NCI-H187 (cell line): ENCODE measurements at places on chromosomes 3 and 15.

DNA sequence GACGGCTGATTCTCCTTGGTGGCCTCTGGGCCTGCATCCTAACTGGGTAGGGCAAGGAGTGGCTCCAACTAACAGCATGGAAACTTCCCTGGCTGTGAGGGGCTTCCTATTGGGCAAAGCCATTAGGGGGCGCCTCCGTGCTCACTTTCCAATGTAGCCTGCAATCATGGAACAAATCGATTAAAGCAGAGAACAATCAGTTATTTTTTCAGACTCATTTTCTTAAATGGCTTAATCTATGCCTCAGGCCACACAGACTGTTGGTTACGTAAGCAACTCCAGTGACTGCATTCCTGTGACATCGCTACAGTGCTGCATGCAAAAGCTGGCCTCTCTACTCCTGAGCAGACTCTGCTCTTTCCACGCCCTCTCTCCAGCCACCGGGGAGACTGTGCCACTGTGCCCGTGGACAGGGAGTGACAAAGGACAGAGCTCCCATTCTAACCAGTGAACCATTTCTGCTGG, 278.9 kb downstream of the KLF13 start:
- DNase-seq = no peak

- DNase-seq = no peak
Observed at GRCh38 chr15:94793641-94794040, 562.3 kb downstream of the MCTP2 start.

- no peak for DNase-seq
Observed at GRCh38 chr3:62669161-62669560, 206.1 kb downstream of the CADPS start.

DNA sequence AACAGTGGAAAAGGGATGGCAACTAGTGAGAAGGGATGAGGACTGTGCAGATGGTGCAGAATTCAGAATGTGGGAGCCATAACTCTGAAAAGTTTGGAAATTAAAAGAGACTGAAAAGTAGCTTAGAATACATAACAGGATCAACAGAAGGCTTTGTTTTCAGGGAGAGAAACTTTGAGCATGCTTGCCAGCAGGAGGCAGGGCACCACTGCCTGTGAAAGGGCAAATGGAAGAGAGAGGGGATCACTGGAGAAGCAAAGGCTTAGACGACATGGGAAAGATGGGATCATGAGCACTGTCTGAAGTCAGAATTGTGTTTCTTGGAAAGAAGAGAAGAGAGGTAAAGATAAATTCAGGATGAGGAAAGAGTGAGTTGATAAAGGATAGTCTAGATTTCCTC, 99.6 kb downstream of the ABI3BP start:
- DNase-seq = no peak

GRCh38 chr3:81170298-81170697, 591.1 kb downstream of the GBE1 start:
- DNase-seq = no peak

- no peak for DNase-seq
Observed at GRCh38 chr3:111961461-111962164, 17.2 kb upstream of the ABHD10 start.

- DNase-seq = no peak
Observed at GRCh38 chr3:146881966-146882760, 277.0 kb upstream of the PLSCR5 start.

- DNase-seq = no peak
Observed at GRCh38 chr3:104556372-104557078, 810.2 kb upstream of the ALCAM start.

GRCh38 chr3:37526511-37526910, 335.2 kb upstream of the CTDSPL start:
- DNase-seq = no peak

- DNase-seq = no peak
Observed at GRCh38 chr15:70069716-70070115, 28.0 kb downstream of the TLE3 start.

- no peak for DNase-seq
Observed at GRCh38 chr3:8460815-8461456, 40.7 kb upstream of the LMCD1 start.

- DNase-seq = no peak
Observed at GRCh38 chr3:24503616-24504113, 9.0 kb upstream of the THRB start.

GRCh38 chr15:43534897-43535296, 17.5 kb downstream of the MAP1A start:
- no peak for DNase-seq

GRCh38 chr3:78112291-78113010, 1072.6 kb downstream of the ROBO2 start:
- DNase-seq = no peak

- DNase-seq = no peak
Observed at GRCh38 chr3:153338487-153338886, 176.5 kb downstream of the RAP2B start.

- DNase-seq = no peak
Observed at GRCh38 chr3:94246171-94246570, 183.3 kb downstream of the NSUN3 start.

DNA sequence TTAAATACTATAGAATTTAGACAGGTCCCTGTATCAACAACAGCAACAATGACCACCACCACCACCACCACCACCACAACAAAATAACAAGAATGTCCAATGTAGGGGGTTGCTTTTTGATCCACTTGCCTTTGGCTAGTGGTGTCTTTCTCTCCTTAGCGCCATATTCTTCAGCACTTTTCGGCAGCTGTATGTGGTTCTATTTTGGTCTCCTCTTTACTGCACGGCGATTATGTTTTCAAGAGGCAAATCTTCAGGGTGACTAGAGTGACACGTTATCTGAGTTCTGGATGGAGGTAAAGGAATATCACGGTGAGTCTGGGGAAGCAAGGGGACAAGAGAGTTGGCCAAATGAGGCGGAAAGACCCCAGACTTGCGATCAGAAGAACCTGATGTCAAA, 56.1 kb downstream of the ST6GAL1 start:
- no peak for DNase-seq

DNA sequence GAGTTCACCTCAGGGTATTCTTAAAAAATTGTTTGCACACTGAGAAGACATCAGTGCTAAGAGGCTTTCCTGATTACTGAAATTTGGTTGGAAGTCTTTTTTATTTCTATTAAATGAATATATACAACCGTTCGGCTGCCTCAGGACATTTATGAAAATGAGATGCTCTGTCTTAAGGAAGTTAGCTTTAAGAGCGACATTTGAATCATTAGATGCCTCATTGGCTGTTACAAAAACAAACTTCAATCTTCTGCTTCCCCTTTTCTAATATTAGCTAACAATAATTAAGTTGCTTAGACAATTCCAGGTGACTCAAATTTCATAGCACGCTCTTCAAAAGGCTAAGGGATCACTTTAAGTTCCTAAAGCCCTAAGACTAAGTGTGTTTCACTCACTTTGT, 673.7 kb downstream of the FHIT start:
- DNase-seq = no peak

DNA sequence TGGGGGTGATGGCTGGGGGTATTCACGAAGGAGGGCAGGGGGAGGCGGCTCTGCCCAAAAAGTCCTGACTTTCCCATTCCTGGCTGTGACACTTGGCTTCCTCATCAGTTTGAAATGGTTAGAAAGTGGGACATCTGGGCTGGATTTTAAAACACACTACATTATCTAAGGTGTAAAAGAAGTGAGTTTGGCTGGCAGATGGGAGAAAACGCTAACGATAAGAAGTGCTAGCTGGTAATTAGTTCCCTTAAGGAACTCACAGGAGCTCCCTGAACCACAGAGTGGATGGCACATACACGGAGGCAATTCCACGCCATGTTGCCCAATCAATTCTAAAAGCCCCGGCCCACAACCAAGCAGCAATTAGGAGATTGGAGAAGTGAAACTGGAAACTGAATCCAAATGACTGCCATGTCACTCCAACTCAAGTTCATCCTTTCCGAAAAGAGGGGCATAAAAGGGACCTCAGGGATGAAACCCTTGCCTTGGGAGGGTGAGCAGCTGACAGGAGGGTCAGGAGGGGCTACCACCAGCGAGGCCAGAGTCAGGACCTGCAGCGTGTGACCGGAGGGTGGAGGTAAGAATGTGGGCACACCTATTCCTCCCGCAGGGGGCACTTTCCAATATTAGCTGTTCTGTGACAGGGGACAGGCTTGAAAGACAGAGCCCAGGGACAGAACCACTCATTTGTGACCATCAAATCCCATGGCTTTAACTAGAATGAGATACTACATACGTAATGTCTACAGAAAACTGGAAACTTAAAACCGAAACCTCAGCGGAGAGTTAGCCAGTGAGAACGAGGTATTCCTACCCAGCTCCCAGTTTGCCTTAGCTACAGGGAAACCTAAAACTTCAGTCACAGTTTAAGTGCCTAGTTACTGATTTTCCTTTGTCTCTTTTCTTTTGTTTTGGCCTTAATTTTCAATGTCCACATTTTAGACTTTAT, 95.3 kb upstream of the OXTR start:
- no peak for DNase-seq

DNA sequence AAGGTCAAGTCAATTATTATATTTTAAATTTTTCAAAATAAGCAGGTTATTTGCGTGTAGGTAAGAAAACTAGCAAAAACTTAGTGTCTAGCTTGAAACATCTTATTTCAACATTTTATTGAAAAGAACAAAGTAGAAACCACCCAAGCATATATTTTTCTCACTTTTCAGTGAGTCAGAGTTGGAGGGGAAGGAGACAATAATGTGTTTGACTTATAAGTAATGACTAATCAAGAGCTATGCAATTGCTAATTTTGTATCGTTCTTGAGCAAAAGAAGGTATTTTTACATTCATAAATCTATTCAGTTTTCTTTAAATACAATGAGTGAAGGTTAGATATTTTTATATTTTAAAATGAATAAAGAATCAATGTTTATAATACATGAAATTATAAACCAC, 54.4 kb upstream of the P2RY1 start:
- no peak for DNase-seq

GRCh38 chr15:26103002-26103404, 239.9 kb upstream of the ATP10A start:
- DNase-seq = no peak

GRCh38 chr3:188106887-188107830, 46.8 kb upstream of the LPP start:
- no peak for DNase-seq

- DNase-seq = no peak
Observed at GRCh38 chr3:78048698-78049097, 1008.8 kb downstream of the ROBO2 start.
